Gastroesophageal sphincter (tissue), 4 donors: ENCODE measurements at places on chromosomes 11 and 22. TPM values are rescaled to one million over a fixed set of nuclear protein-coding genes. Genes with fewer than 3 reads are reported as not detected.

The CYP2D6 gene
- total RNA-seq = not detected

The ZBED4 gene
- 7.3 TPM for total RNA-seq

DNA sequence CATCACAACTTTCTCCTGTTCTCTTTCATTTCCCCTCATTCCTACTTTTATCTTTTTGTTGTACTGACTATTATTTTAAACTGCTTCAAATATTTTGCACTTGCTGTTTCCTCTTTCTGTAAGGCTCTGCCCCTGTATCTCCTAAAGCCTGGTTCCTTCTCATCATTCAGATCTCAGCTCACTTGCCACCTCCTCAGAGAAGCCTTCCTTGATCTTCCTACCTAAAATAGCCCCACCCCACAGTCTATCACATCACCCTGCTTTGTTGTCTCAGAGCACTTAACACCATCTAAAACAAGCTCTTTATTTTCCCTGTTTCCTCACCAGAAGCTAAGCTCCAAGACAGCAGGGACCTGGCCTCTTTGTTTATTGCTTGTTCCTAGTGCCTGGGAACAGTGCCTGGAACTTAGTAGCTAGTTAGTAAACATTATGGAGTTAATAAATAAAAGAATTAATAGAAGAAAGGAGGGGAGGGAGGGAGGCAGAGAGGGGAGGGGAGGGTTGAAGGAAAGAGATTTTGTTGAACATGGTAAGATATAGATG, 2.5 kb upstream of the STK33 start:
- no peak for ATAC-seq

DNA sequence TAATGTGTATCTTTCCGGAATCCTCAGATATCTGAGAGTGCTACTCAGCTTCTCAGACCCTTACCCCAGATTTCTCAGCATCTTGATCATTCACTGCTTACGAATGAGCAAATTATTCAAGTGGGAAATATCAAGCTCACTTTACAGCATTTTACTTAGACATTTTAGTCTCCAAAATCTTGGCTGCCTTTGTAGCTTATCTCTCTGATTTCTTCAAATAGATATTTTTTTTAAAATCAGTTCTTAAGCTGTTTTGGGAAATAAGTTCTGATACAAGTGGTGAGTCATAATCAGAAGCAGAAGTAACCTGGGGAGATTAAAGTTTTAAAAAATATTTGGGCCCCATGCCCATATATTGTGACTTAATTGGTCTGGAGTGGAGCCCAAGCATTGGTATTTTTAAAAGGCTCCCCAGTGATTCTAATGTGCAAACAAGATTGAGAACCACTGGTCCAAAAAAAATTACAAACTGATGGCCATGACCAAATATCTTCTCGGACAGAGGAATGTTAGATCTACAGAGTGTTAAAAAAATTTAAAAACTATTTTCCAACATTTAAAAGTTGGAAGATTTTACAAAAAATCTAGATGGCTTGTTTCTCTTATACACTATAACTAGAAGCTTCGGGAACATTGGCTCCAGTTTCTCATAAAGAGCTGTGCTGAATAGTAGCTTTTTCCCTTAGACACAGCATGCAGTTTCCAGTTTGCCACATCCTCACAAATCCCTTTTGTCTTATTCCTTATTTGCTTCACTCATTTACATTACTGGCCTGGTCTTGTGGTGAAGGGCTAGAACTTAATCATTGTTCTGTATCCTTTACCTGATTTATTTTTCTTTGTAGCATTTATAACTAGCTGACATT, 87.8 kb upstream of the BMAL1 start:
- ATAC-seq = no peak
